ENCODE measurements at places on chromosomes 1 and 21.

GRCh38 chr1:76115171-76115570, 40.6 kb downstream of the ST6GALNAC3 start:
- DNase-seq, result no peak

GRCh38 chr1:160767395-160768294, 28.3 kb upstream of the LY9 start:
- no peak for DNase-seq

GRCh38 chr1:51168266-51168845, 66.3 kb downstream of the C1orf185 start:
- DNase-seq, result no peak

DNA sequence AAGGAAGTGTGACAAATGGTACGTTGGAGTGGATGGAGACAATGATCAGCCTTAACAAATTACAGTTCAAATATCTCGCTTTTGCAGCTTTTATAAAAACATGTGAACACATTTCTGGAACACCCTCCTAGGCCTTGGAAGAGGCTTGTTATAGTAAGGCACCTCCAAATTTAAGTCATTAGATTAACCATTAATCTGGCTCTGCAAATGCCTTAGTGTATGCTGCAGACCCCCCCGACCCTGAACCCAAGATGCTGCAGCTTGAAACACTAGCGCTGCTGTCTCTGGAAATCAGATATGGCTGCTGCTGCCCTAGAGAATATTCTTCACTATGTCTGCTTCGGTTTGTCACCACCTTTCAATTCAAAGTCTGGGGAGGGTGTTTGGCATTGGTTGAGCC, 196.4 kb downstream of the MIS18A start:
- no peak for DNase-seq

DNA sequence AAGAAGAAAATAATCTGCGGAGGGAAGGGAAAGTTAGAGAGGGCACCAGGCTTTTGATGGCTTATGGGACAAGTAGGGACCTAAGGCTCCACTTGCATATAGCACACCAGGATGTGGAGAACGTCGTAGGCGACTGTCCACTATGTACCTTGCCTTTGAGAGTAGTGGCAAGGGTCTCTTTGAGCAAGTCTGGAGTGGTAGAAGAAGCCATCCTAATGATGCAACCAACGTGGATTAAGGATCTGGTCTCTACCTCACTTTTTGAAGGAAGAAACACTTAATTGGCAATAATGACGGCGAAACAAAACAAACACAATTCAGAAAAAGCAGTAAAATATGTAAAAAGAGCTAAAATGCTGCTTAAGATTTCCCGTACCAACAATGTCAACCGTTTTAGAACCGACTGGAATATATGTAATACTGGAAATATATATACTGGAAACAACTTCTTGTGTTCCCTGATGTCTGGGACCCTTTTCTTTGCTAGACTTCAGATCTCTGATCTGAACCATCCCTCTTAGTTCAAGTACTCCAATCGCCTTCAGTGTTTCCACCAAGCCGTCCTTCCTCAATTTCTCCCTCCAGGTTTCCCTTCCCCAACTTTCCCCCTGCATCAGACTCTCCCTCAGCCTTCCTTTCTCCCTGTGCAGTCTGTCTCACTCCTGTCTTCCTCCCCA, 821 bp upstream of the KHDRBS1 start:
- DNase-seq, result no peak

- DNase-seq, result no peak
Observed at GRCh38 chr1:101150670-101151069, 86.1 kb upstream of the S1PR1 start.

DNA sequence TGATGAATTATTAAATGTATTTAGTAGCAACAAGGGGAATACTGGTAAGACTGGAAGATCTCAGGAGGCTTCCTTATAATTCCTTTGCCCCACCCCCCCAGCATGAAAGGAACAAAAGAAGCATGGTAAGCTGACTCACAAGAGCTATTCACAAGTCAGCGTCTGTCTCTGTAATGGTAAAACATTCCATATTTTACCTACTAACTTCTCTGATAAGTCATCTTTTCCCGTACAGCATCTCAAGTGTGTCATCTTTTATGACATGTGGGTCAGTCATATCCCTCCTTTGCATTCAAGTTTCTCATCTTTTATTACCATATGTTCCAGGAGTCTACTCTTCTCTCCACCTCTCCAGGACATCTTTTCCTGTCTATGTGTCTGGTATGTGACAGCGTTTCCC, 241.3 kb downstream of the PLA2G4A start:
- no peak for DNase-seq

GRCh38 chr1:53979712-53980450, 33.7 kb downstream of the LRRC42 start:
- no peak for DNase-seq

GRCh38 chr1:97759078-97759477, 161.8 kb downstream of the DPYD start:
- no peak for DNase-seq

DNA sequence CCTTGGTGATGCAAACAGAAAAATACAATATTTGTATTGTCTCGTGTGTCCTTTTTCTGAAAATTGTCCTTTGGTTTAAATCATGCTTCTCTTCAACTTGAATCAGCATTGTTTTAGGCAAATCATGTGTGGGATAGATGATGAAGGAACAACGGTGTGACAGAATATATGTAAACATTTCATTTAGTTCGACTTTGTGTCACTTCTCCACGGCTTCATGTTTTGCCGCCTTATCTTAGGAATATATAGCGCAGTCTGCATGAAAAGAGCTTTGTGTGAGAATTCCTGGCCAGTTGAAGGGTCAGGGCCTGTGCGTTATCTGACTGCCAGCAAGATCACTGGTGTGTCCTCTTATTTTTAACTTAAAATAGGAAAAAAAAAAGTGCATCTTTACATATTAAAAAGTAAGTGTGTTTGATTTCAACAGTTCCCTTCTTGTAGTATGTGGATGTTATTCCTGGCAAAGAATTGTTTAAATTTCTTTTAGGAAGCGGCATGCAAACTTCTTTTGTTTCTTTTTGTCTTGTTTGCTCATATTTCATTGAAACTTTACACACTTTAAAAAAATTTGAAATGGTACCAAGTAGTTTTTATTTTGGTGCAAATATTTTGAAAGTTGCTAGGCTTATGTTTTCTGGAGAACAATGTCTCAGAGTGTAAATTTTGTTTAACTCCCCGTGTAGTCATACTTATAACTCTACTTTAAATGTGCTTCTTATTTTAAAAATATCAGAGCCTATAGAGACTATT, 465.2 kb downstream of the USP25 start:
- no peak for DNase-seq

DNA sequence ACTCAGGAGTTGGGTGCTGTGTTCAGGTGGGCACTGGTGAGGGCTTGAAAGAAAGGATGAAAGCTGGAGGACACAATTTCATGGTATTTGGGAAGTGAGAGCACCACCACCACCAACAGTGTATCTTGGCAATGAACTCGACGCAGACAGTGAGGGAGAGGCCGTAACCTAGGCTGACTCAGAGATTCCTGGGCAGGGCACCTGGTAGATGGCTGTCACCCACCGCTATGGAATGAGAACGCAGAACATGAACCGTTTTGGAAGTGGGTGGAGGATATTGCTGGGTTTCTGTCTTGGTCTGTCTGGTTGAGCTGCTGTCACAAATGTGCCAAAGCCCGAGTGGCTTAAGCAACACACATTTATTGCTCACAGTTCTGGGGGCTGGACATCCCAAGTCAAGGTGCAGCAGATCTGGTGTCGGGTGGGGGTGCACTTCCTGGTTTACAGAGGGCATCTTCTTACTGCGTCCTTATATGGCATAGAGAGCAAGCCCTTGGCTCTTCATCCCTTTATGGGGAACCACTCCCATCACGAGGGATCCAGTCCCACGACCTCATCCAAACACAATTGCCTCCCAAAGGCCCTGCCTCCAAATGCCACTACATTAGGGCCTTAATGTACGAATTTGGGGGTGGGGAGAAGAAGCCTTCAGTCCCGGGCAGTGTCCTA, 246.3 kb downstream of the SIPA1L2 start:
- no peak for DNase-seq

GRCh38 chr1:42739753-42740700, at the start of gene CLDN19:
TSS of gene CLDN19 (minus strand) at chr1:42740236. CDS start at chr1:42740063, 173 bp downstream.
- DNase-seq, result no peak

- DNase-seq, result no peak
Observed at GRCh38 chr1:244368279-244368678, 83.4 kb downstream of the ADSS2 start.

DNA sequence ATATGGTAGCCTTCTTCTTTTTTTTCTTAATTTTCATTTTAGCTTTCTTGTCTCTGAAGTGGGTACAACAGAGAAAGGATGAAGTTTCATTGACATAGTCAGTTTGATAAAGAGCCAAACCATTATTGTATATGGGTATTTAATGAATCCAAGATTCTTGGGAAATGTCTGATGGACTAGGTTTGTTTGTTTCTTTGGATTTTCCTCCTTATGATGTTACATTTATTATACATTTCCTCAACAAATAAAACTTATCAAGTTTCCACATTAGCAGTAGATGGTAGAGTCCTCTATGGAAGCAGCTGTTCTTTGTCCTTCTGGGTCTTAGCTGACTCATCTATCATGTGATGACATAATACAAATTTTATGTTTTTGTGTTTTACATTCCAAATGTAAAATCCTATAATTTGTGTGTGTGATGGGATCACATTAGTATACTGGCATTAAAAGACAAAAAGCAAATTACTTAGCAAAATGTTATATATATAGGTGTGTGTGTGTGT, 6.0 kb downstream of the COL24A1 start:
- DNase-seq, result no peak

DNA sequence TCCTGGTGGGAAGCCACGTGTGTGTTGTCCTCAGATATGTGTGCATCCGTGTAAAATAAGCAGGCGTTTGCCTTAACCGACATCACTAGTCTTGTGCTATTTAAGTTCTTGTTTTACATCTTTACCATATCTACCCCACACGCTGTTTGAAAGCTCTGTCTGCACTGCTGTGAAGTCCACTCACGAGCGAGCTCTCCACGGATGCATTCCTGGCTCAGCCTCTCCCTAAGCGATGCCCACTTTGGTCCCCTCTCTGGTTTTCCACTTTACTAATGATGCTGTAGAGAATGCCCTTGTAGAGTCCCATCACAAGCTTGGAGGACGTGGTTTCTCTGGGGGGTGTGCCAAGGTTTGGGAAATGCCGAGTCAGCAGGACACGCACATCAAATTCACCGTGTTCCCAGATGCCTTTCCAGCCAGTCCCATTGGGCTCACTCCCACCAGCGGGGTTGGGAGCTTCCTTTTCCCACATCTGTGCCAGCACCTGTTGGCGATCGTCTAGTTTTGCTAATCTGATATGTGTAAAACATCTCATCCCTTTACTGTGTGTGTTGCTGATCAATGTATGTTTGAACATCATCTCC, 43.8 kb downstream of the ACTL8 start:
- DNase-seq, result no peak

- DNase-seq, result no peak
Observed at GRCh38 chr1:159079525-159079924, 3.0 kb upstream of the AIM2 start.

DNA sequence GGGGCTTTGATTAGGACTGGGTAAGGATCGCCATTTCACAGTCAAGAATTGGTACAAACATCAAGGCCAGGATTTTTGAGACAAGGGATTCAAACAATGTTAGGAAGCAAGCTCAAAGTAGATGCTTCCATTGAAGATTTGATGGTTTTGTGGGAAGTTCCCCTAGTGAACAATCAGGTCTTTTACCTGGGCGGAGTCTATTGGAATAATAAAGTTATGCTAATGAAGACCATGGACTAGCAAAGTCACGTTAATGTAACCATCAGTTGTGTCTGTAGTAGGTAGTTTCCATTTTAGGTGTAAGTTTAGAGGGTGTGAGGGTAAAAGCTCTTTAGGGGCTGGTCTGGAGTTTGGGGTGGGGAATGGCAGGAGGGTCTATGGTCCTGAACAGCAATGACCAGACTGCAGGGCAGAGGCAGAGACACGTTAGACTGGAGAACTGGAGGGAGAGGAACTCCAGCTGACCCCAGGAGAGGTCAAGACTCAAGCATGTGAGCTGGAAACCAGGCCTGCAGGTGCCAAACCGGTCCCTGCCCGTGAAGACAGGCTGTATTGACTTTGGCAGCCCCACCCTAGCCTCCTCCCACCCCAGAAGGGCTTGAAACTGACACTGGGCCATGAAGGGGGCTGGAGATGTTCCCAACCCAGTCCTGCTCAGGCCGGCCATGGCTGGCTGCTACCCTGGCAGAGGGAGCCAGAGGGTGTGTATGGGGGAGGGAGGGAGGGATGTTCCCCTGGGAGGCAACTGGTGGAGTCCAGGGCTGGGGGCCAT, 36.0 kb upstream of the GPR37L1 start:
- no peak for DNase-seq

DNA sequence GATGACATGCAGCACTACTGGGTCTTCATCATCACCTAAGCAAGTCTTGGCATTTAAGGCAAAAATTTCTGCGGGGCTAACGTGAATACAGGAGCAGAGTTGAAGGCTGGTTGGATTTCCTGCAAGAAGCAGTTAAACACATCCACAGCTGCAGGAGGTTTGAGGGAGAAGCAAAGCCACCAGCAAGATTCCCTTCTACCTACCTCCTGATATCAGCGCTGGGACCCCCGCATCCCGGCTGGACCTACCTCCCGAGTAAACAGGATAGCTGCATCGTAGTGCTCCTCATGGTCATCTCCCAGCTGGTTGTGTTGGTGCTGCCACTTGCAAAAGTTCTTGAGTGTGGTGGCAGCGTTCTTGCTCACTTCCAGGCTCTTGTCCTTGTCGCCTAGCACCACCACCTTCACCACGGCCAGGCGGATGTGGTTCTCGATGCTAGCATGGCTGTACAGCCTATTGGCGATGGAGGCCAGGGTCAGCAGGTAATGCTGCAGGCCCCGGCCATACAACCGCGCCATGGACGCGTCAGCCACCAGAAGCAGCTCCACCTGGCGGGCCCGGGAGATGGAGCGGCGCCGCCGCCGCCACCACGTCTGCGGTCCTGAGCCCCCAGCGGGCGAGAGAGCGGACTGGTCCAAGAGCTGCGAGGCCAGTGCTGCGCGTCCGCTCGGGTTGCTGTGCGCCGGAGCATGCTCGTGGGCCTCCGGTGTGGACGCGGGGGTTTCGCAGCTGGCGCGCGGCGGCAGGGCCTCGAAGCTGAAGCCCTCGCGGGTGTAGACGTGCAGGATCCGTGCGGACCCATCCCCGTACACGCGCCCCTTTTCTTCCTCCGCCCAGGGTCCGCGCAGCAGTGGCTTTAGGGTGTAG, 1.6 kb downstream of the ADAMTS5 start:
- DNase-seq, result no peak

GRCh38 chr1:247966532-247967204, 1.6 kb downstream of the OR2AK2 start:
- no peak for DNase-seq

DNA sequence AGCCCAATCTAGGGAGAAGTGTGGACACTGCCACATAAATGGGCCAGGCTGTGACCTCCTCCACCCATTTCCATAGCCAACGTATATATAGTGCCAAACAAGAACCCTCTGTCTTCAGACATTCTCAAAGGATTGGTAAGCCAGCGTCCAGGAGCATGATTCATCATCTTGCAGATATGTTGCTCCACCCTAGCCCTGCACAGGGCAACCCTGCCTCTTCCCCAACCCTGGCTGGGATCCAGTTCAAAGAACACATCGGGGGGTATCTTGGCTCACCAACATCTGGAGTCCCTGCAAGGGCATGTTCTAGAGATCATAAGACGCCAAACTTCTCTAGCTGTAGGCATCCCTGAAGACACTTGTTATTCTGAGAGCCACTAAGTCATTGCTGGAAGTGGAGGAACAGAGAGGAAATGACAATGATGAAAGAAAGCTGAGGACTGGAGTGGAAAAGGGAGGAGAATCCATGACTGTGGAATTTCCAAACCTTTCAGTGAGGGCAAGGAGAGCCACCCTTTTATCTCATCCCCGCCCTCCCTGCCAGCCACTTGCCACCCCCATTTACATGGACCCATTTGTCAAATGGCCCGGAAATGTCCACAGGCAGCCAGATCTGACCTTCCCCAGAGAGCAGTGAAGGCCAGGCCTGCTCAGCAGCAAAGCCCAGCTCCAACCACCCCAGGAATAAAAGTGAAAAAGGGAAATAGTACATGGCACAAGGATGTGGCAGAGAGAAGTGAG, 144.1 kb upstream of the CTTNBP2NL start:
- peak; percentile 63 for DNase-seq
